ENCODE measurements at places on chromosomes 6 and 20.
A peak's percentile ranks its signal among the peaks of the same experiment; 100 is the strongest.

DNA sequence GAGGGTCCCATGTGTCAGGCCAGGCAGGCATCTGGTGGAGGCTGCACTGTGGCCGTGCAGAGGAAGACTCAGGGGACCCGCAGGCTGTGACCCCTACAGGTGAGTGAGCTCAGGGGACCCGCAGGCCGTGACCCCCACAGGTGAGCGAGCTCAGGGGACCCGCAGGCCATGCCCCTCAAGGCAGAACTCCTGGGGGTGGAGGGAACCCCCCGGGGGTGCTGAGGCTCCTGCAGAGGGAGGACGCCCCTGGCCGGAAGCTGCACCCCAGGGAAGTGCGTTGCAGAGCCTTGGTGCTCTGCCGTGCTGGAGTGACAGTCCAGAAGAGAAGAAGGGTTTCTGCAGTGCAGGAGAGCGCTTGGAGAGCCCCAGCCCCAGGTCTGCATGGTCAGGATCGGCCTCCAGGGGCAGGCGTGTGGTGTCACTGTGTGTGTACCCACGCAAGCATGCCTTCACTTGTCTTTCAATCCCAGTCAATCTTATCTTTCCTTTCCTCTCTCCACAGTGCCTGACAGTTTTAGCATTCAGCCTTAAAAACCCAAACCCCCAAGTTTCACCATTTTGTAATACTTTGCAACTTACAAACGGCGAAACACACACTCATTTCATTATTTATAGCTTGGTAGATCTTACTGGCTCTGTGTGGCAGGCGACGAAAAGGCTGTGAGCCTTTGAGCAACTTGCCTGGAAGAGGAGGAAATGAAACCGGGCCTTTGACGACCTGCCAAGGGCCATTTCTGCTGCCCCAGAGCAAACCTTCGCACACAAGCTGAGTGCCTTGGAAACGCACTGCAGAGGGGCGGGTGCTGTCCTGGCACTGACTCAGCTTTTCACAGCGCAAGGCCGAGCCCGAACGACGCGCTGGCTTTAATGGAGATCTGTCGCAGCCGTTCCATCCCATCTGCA is 101.4 kb upstream of the AGPAT4 start:
- DNase-seq = no peak

GRCh38 chr6:157436219-157436943 is 55.4 kb downstream of the ZDHHC14 start:
- DNase-seq = no peak

- peak; percentile 63 for DNase-seq
These were observed at the start of gene CDYL for GRCh38 chr6:4776131-4776492. Gene CDYL, plus strand, starts transcription at chr6:4776404. Its CDS starts 380 bp downstream, at chr6:4776784.

DNA sequence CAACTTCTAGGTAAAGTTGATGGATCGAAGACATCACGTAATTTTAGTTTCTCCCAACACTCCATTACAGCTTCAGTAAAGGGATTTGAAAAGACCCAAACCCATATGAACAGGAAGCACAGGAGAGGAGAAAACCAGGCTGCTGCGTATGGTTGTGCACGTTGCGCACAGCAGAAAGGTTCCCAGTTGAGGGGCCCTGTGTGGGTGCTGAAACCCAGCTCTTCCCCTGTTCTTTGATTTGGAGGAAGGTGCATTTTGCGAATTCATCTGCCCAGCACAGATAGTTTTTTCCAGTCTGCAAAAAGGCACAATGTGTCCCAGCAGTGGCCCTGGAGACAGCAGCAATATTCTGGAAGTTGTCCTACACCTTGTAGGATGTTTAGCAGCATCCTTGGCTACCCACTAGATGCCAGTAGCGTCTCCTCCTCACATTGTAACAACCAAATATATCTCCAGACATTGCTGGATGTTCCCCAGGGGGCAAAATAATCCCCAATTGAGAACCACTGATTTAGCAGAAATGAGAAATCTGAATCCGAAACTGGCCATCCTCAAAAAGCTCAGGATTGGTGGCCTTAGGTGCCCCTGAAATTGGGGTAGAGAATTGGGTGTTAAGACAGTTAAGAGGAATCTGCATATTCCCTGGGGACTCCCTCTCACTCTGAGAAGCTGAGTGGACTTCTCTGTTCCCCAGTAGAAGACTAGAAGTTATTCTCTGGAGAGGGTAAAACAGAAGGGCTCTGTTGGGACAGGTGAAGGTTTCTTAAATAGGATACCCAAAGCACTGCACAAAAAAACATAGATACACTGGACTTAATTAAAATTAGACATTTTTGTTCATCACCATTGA is 12.2 kb downstream of the SUN5 start:
- DNase-seq = no peak

DNA sequence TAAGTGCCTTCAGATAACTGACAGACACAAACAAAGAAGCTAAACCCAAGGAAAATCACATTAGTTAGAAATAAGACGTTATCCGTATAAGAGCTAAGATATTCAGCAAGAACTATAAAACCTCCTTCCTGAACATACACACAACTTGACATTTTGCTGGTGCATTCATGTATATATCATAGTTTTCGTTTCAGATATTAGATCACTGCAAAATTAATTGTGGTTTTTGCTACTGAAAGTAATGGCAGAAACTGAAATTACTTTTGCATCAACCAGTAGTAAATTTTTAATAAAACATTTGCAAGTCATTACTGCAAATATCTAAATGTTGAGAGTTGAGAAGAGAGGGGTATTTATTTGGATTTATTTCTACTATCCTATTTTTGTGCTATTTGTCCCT is 26.1 kb upstream of the KCNQ5 start:
- no peak for DNase-seq

DNA sequence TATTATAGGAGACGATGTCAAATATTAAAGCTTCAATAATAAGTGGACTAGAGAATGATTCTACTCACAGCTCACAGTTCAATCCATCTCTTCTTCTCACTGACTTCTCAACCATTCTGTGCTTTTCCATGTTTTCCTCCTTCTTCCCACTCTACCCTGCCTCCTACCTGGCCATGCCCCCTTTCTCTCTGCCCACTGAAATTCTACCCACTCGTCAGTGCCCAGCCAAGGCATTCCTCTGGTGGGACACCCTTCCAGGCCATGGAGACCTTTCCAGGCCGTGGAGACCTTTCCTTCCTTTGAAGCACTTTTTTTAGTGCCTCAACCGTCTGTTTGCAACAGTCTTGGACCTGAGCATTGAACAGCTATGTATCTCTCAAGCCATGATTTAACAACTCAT is 18.5 kb downstream of the BACH2 start:
- no peak for DNase-seq

GRCh38 chr6:20778912-20779311 is 244.7 kb downstream of the CDKAL1 start:
- DNase-seq = no peak

GRCh38 chr6:151497905-151498304 is 4.1 kb downstream of the CCDC170 start:
- DNase-seq = no peak
